ENCODE measurements at places on chromosomes 5 and 9. TPM values are rescaled to one million over a fixed set of nuclear protein-coding genes. Genes with fewer than 3 reads are reported as not detected.

GRCh38 chr9:33202018-33202417 lies 34.9 kb upstream of the B4GALT1 start:
- DNase-seq = no peak

- DNase-seq = no peak
Observed at GRCh38 chr9:127283135-127283534, 18.6 kb downstream of the GARNL3 start.

- DNase-seq = no peak
Observed at GRCh38 chr5:135511761-135512575, 23.8 kb downstream of the NEUROG1 start.

The SPATA31A1 gene
- 0.12 TPM for total RNA-seq

DNA sequence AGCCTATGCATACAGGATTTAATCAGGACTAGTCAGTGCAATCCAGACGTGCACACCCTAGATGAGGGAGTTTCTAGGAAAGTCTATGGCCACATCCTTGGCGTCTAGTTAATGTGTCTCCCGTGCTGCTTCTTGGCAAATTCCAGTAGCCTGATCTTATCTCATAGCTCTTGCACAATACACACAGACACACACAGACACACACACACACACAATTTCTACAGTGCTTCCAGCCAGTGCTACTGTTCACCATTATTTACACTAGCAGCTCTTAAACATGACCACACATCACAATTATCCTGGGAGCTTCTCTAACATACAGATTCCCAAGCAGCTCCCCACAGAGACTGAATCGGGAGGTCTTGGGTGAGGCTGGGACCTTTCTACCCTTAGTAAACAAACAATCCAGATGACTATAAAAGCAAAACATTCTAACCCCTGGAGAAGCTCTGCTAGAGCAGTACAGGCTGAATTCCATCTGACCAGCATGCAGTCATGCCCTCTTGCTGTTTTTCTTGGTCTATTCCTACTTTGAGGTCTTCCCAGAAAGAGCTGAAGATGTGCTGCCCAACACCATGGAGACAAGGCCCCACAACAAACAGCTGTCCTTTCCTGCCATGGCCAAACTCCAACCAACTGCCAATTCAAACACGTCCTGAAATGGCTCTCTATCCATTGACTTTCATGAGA lies 236.6 kb downstream of the DEPDC1B start:
- DNase-seq = no peak

- no peak for DNase-seq
Observed at GRCh38 chr9:136351252-136351800, 12.2 kb downstream of the DNLZ start.

DNA sequence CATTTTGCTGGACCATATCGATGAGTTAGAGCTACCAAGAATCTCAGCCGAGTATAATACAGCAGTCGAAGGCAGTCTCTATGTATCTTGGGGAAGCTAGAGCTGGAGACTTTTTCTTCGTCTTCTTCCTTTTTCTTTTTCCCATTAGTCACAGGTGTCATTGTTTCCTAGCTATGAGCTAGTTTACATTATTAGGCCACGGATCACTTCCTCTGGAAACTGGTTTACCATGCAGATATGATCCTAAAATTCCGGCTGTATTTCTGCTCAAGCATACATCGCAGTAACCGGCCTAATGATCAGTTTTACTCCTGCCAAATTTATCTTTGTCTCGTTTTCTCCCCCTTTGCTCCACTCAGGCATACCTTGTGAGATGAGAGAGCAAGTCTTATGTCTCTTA lies 312.8 kb downstream of the ARHGAP26 start:
- DNase-seq = no peak

The TRIM14 gene
- total RNA-seq = 2.7 TPM

GRCh38 chr5:109223531-109223930 lies 186.2 kb downstream of the PJA2 start:
- DNase-seq = peak; percentile 44

GRCh38 chr9:98234245-98234825 lies 21.1 kb downstream of the TBC1D2 start:
- DNase-seq = no peak

DNA sequence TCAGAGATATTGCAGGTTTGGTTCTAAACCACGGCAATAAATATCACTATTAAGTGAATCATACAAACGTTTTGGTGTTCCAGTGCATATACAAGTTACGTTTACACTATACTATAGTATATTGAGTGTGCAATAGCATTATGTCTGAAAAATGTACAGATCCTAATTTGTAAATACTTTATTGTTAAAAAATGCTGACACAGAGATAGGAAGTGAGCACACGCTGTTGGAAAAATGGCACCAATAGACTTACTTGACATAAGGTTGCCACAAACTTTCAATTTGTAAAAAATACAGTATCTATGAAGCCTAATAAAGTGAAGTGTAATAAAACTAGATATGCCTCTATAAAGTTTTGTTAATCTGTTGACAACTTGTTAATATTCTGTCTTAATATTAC lies 16.0 kb downstream of the CFAP90 start:
- DNase-seq = no peak

DNA sequence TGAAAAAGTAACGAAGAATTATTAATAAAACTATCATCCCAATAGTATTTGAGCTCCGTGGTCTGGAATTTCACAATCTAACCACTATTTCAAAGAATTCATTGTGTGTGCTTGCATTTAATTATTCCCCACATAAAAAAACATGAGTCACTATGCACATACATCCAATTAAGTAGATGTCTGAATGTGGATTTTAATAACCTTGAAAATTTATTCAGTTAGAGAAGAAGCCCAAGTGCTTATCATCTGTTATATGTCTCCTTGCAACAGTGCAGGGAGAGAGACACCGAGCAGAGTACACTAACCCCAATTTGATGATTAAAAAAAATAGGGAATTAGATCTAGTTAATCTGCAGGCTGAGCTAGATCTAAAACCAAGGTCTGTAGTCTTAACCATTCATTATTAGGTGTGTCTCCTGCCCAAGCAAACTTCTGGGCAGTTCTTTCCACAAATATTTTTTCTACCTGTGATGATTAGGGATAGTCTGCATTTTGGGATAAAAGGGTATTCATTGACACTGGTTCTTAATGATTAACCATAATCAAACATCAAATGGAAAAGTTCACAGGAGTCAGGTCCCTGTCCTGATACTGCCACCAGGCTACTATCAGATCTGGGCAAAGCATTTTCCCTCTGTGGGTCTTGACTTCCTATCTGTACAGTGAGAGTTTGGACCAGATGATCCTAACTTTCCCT lies 164.2 kb downstream of the GRIA1 start:
- DNase-seq = no peak

The IL3 gene
- not detected for total RNA-seq

The ANKRD18B gene
- 14.7 TPM for total RNA-seq

The PCDHA6 gene
- total RNA-seq = 2.8 TPM

GRCh38 chr5:77662635-77663034 lies 24.1 kb upstream of the OTP start:
- no peak for DNase-seq

- no peak for DNase-seq
Observed at GRCh38 chr5:65020492-65020891, 251.8 kb downstream of the CWC27 start.

The LCN10 gene
- total RNA-seq = not detected

DNA sequence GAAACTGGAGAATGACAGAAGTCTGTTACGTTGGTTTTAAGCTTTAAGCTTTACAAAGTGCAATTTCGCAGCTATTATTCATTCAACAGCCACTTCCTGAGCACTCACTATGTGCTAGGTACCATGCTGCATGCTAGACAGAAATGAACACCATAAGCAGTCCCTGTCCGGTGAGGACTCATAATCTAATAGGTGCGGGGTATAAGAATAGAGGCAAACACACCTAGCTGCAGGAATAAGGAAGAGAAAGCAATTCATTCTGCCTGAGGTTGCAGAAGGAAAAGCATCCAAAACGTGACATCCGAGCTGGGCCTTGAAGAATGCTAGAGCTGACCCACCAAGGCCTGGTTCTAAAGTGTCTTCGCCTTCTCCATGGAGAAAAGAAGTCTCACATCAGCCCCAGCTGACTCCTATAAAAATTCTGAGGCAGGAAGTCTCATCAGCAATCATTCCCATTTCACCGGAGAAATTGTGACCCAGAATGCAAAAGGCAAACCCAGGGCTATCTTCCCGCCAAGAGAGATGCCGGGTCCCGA lies 542 bp downstream of the FKBP15 start:
- DNase-seq = peak; percentile 23

The AK6 gene
- 50.4 TPM for total RNA-seq

- DNase-seq = no peak
Observed at GRCh38 chr9:133188843-133189180, 20.2 kb downstream of the OBP2B start.

The FOXD4L6 gene
- total RNA-seq = not detected

The IFNA13 gene
- not detected for total RNA-seq

DNA sequence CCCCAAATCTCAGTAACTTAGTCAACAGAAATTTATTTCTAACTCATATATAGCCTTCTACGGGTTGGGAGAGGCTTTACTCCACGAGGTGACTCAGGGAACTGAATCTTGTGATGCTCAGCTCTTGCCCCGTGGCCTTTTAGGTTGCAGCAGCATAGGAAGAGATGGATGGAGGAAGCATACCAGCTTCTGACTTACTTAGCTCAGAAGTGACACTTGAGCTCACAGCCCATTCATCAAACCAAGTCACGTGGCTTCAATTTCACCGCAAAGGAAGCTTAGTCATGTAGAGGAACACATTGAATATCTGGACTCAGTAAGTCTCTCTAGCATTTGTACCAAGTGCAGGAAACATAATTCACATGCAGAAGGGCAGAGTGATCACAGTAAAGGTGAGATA lies 124.1 kb upstream of the KCNN2 start:
- DNase-seq = no peak

- no peak for DNase-seq
Observed at GRCh38 chr9:101442318-101442717, 6.7 kb upstream of the ALDOB start.

The GALT gene
- total RNA-seq = 32.1 TPM

- no peak for DNase-seq
Observed at GRCh38 chr9:14752271-14752670, 29.7 kb upstream of the CER1 start.

GRCh38 chr9:124854822-124855221 lies 1.6 kb downstream of the WDR38 start:
- no peak for DNase-seq

GRCh38 chr5:129945774-129946270 lies 41.6 kb downstream of the CHSY3 start:
- DNase-seq = no peak

DNA sequence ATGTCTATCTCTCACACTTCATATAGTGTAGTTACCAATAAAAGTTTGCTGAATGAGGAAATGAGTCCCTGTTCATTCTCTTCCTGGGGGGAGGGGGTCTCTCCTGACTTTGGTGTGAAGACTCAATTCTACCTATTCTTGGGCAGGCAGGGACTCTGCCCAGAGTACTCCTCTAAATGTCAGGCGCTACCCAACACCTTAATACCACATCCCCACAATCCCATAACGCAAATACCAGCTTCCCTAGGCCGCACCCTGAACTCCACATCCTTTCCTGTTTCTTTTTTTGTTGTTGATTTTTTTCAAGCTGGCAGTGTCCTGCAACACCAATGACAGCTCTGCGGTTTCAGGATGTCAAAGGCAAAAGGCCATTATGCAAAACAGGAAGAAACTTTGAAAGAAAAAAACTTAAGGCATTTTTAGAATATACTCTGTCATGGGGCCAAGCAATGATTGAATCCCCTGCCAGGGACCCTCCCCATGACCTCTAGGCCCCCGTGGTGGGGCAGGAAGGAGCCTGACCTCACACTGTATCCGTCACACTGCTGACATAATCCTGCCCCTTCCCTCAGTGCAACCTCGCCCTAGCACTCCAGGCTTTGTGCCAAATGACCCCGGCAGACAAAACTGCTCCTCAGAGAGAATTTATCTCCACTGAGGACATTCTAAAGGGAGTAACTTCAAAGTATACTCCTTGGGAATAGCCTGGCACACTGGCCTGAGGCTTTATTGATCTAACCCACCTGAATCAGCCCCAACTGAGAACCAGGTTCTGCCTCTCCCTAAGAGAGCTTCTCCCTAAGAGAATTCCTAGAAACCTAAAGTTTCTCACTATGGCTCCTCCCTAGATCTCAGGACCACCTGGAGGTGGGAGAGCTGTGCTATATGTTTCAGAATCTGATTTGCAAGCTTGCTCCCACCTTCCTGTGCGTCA lies 8.0 kb downstream of the B4GALT1 start:
- DNase-seq = no peak

The SGCD gene
- not detected for total RNA-seq

The SPINK4 gene
- total RNA-seq = not detected

The GLT6D1 gene
- 0.80 TPM for total RNA-seq

The SLC6A3 gene
- total RNA-seq = 0.32 TPM

DNA sequence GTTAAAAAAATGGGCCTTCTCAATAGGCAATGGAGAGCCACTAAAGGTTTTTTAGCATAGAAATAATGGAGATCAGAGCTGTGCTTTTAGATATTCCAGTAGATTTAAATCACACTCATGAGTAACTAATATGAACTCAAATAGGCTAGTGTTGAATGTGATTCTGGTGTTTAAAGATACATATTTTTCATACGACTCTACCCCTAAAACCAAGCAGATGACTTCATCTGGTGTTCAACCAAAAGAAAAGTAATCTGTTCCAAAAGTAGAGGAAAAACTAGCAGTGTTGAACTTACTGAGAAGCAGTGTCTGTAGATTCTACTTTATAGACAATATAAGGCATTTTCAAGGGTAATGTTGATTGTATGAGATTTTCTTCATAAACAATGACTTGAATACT lies 138.1 kb downstream of the TSSK1B start:
- DNase-seq = no peak

The ARHGEF37 gene
- 1.7 TPM for total RNA-seq

DNA sequence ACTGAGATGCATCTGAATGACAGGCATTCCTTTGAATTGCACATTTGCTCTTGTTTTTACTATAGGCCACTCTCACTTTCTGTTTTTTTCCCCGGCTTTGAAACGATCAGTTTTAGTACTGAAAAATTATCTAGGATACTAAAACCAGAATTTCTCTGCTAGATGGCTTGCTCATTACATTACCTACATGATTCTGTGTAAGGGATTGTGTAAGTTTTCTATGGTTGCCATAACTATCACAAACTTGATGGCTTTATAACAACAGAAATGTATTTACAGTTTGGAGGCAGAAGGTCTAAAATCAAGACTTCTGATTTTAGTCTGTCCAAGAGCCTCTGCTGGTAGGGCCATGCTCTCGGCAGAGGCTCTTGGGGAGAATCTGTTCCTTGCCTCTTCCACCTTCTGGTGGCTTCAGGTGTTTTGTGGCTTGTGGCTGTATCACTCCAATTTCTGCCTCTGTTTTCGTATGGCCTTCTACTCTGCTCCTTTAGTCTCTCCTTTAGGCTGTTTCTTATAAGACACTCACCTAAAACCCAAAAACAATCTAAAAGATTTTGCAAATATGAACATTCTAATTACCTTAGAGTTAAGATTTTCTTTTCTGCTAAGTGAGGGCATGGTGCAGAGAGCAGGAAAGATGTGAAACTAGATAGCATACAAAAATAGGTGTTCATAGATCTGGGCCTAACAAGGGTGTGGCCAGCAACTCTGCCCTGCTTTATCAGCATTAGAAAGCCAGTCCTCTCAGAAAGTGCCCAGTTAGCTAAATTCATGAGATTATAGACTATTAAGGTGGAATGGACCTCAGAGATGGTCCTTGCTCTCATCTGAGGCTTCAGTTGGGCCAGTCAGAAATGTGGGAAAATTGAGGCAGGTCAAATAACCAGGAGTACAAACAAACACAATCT lies 93.3 kb upstream of the CDKN2B start:
- DNase-seq = no peak

GRCh38 chr9:89715318-89715858 lies 110.6 kb downstream of the GADD45G start:
- DNase-seq = no peak
